ENCODE measurements at places on chromosomes 2 and 18.

- DNase-seq, result no peak
These were observed 39.7 kb upstream of the LYPD6 start for GRCh38 chr2:149290662-149291061.

GRCh38 chr2:80638783-80639182 is 334.2 kb upstream of the LRRTM1 start:
- no peak for DNase-seq

DNA sequence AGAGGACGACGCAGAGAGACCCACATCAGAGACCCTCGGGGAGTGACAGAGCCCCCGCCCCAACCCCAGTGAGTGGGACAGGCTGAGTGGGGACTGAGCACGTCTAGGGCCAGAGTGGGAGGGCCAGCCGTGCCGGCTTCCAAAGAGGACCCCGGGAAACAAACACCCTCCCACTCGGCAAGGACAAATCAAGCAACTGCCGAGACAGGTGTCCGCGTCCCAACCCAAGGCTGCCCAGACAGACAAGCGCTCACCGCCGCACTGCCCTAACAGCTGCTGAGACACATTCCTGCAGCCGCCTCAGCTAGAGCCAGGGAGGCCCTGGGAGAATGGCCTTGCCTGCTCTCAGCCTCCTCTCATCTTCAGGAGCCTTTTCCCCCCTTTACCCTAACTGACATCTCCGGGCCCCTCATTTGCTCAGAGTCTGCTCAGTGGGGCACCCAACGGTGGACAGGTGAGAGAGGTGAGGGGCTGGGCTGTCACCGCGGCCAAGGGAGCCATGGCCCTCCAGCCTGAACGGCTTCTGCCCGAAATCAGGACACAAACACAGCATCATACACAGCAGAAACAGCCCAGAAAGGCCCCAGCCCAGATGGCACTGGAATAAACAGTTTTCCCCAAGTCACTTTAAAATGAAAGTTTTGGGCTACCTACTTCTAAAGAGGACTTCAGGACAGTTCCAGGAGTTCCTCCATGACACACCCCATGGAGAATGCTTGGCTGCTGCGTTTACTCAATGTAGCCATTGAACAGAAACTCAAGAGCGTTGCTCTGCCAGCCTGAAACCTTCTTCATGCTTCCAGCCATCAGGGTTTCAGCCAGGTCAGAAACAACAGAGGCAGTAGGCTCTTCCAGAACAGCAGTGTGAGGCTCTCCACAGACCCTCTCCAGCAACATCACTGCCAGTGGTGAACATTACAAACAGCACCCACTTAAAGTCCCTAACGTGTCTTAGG is 23.6 kb downstream of the SLC66A2 start:
- DNase-seq, result no peak

GRCh38 chr2:30666266-30666874 is 140.9 kb downstream of the CAPN13 start:
- no peak for DNase-seq

DNA sequence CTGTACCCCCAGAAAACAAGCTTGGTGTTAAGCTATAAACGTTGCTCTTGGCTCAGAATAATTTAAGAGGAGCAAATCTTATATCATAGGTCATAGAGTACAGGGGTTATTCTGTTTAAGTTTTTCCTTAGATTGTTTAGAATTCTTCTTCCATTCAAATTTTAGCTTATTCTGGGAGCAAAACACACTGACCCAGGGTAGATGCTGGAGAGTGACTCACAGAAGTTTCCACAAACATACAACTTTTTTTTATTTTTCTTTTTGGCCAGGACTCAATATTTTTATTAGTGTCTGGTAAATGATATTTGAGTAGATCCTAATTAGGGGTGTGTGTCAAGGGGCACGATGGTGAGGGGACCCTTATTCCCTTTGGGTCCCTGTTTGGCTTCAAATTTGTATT is 71.5 kb upstream of the PSME4 start:
- DNase-seq, result no peak
